ENCODE measurements at places on chromosomes 16 and 17.

DNA sequence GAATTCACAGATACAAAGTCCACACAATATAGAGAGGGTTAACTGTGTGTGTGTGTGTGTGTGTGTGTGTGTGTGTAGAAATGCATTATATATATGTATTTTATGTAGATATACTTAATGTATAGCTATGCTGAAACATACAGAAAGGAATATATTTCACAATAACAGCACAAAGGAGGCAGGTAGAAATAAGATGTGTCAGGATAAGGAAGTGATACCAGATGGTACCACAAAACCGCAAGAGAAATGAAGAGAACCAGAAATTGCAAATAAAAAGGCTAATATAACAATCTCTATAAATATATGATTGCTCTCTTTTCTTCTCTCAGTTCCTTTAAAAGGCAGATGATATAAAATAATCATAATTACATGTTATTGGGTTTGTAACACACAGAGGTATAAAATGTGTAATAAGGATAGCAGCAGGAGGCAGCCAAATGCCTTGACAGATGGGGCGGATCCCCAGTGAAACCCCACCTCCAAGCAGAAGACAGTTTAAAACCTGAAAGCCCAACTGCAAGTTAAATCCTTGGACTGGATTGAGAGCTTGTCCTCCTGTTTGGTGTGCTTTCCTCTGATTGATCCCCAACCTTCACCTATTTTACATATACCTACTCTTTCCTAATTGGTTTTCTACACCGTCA is 365.4 kb upstream of the C16orf82 start:
- ATAC-seq, result no peak

DNA sequence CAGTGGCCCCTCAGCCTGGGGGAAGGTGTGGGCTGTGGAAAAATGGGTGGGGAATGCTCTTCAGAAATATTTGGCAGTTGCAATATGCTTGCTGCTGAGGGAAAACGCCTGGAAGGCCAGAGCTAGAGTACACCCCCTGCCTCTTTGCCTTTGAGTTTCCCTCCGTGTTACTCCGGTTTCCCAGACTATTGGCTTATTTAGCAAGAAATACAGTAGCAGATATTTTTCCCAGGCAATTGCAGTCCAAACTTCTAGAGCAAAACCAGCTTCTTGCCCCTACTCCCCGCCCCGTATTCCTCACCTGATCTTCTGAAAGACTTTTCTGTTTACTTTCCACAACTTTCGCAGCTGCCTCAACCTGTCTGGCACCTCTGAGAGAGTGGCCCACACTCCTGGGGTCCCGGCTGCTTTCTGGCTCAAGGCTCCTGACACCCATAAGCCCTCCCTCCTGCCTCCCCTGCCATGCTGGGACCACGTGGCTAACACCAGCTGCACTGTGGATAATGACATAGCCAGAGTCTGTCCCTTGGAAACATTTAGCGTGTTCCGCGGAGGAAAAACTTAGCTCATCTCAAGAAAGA is 45.8 kb upstream of the HELZ start:
- ATAC-seq, result no peak

DNA sequence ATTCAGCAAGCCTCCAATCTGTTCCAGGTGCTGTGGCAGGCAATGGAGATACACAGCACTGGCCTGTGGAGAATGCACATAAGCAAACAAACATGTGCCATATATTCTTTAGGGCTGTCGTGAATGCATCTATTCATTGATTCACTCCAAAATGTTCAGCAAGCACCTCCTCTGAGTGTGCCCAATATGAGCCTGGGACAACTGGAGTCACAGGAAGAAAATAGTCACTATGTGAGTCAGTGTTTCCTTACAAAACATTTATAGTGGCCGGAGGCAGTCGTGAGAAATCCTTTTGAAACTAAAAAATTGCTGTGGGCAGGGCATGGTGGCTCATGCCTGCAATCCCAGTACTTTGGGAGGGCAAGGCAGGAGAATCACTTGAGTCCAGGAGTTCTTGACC is 310.1 kb downstream of the CA10 start:
- no peak for ATAC-seq

DNA sequence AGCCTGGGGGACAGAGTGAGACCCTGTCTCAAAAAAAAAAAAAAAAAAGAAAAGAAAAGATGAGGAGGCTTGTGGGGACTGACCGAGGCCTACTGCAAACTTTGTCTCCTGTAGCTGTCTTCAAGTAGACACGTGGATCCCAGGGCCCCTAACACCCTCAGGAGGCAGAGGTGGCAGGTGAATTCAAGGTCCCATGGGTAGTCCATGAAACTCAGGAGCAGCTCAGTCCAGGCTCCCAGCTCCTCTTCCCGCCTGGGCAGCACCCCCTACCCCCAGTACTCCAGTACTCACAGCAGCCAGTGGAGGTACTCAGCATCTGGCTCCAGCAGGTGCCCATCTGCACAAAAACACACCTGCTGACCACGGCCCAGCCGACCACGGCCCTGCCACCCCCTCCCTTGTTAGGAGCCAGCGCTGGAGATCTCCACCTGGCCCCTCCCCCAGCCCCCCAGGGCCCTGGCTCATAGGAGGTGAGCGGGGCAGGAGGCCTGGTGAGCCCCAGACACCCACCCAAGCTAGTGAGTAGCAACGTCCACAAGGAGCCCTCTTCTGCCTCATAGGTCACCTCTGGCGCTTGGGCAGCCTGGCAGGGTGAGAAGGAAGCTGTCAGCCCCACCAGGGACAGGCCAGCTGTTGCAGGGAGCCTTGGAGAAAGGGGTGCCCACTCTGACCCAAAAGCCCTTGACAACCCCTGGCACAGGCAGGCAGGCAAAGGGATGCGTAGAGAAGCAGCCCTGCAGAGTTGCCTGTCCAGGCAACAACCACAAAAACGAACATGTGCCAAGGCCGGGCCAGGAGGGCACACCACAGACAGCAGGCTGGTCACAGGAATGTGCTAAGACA is 3.8 kb downstream of the MRPL38 start:
- ATAC-seq, result no peak

DNA sequence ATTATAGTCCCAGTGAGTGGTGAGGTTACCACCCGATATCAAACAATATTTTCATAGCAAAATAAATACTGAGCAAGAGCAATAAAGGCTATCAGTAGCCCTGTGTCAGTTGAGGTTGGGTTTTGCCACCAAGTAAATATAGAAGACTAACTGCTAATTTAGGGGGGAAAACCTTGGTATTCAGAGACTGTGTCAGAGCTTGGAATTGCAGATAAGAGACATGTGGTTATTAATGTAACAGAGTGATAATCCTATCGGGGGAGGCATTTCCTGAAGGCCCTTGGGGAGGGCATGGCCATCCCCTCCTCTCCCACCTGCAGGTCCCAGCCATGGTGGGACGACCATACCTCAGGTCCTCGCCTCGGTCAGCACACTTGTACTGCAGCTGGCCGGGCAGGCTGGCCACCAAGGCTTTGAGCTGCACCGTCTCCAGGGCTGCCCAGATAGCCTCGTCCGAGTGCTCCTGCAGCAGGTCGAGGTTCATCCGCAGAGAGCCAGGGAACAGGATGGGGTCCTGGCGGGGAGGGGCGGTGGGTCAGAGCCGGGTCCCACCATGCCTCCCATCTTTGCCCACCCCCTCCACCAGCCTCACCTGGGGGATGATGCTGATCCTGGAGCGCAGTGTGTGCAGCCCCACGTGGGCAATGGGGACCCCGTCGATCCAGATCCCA is 68.9 kb downstream of the ABCC6 start:
- ATAC-seq, result no peak

DNA sequence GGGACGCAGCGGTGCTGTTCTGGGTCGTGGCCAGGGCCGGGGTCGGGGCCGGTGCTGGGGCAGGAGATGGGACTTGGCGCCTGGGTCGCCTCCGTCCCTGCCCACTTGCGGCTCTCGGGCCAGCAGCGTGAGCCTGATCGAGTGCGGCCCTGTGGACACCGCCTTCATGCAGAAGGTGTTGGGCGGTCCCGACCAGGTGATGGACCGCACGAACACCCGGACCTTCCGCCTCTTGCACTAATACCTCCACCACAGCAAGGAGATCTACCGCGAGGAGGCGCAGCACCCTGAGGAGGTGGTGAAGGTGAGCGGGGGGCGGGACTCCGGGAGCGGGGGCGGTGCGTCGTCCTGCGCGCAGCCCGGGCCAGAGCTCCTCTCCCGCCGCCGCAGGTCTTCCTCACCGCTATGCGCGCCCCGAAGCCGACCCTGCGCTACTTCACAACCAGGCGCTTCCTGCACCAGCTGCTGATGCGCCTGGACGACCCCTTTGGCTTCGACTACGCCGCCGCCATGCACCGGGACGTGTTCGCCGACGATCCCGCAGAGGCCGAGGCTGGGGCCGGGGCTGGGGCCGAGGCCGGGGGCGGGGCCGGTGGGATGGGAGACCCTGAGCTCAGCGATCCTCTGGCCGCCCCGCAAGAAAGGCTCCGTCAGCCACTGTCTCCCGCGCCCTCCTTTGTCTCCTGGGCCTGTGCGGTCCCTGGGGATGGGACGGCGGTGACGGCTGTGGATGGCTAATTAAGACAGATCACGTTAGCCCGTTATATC is 4.5 kb upstream of the HSD17B1 start:
- peak; percentile 54 for ATAC-seq

DNA sequence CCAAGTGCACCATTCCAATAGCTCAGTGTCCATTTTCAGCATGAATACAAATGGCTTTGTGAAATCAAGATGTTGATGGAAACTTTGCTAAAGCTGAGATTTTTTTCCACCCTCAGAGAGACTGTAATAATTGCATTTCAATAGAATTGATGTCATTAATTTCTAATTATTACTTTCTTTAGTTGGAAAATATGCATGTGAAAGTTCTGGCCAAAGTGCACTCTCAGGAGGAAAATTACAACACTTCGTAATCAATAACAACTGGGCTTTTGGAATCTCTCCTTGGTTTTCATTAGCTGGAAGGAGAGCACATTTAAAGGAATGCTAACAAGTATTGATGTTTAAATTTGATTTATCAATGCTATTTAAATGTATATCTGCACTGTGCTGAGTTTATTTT is 529.5 kb upstream of the CDH8 start:
- no peak for ATAC-seq

DNA sequence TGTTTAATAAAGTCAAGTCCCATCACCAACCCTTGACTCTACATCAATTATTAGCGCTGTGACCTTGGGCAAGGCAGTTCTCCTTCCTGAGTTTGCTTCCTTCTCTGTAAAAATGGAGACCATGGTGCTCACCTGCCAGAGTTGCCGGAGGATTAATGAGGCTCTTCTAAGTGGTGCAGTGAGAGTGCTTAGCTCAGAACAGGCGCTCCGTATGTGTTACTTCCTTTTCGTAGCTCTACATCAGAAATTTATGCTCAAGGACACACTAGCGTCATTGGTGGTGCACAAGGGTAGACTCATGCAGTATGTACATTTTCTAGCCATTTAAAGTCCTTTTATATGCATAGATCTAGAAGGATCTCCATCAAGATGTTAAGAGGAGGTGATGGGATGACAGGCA is 17.4 kb upstream of the CMIP start:
- ATAC-seq, result no peak

GRCh38 chr16:30659507-30660423 is 1.5 kb downstream of the FBRS start:
- ATAC-seq, result no peak

DNA sequence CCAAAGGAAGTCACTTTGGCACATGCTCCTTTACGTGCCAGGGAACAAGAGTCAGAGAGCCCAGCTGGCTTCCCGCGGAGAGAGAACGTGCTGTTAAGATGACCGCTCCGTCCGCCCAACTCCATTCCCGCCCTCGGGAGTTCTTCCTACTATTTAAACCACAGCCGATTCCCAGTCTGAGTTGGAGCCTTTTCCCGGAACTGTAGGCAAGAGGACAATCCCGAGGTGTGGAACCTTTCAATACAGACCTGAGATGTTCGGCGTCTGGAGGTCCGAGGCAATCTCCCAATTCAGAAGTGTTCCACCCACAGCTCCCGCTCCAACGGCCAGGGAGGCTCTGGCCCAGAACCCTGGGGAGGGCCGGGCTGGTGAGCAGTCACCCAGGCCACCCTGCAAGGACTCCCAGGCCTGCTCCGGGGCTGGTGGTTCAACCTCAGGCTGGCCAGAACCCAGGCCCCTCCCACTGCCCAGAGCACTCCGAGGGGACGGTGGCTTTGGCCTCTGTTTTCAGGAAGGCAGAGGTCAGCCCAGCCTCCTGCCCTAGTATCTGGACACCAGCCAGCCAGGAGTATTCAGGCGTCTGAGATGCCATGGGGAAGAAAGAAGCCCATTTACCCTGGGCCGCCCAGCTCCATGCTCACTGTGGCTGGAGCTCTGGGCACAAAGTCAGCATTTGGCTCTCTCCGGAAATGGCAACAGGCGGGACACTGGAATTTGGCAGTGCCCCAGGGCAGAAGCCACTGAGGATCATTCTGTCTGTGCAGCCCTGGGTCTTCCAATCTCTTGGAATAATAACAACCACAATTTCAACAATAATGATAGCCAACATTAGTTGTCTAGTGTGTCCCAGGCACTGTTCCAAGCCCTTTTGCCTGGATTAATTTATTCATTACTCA is 21.4 kb downstream of the EMP2 start:
- peak; percentile 77 for ATAC-seq

DNA sequence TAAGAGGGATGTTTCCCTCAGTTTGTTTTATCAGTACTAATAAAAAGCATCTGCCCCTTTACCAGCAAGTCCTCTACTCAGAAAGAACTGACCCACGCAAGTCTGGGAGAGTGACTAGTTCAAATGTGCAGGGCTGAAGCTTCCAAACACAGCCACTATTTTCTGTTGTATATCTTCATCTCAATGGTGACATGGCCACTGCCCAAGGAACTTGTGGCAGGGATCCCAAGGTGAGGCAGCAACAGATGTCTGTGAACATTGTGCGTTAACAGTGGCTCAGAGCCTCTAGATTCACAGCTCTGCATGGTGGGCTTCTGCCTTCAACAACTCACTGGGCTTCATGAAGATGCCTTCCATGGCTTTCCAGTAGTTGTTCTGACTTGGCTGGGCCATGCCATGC is 3.7 kb upstream of the BLTP2 start:
- no peak for ATAC-seq

- ATAC-seq, result no peak
Measured at GRCh38 chr17:9212376-9213302, 191.3 kb downstream of the NTN1 start.

DNA sequence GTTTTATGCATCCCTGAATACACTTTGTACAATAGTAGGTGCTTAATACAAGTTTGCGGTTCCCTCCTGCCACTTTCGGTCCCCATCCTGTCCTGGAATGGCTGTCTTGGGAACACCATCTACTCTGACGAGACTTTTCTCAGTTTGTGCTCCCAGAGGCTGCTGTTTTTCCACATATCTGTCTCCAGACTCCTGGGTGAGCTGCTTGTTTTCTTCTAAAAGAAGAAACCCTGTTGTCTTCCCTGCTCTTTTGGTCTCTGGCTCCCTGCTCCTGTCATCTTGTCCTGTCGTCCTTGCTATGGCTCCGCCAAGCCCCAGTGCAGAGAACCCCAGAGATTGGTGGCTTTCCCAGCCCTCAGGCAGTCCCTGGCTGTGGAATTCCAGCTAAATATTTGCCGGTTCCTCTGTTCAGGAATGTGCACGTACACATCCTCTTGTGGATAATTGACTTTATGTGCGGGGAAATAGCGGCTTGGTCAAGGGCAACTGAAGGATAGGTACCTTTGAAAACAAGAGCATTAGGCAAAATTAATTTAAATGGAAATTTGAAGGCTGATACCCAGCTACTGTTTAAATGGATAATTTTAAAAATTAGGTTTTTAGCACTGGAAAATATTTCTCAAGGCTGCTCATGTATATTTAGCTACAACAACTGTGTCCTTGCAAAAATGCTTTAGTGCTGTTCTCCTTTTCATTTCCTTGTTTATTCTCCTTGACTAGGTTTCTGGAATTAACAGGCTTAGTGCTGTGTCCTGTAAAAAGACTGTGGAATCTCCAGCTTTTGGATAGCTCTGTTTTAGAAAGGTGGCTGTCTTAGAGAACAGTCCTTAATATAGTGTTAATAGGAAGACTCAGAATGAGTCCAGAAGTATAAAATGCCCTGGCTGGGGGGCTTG is 50.2 kb upstream of the SLC12A3 start:
- no peak for ATAC-seq

GRCh38 chr17:12737740-12738469 is 51.4 kb upstream of the ARHGAP44 start:
- no peak for ATAC-seq
